ENCODE measurements at places on chromosomes 16 and 17.

GRCh38 chr16:67447508-67448076 is 16.7 kb downstream of the HSD11B2 start:
- no peak for DNase-seq

- DNase-seq: no peak
These were observed 362.4 kb upstream of the MAF start for GRCh38 chr16:79962962-79963361.

GRCh38 chr17:3318336-3318735 is 20.2 kb upstream of the OR3A1 start:
- no peak for DNase-seq

- DNase-seq: peak; percentile 55
These were observed 36.4 kb upstream of the CES5A start for GRCh38 chr16:55911616-55912015.

DNA sequence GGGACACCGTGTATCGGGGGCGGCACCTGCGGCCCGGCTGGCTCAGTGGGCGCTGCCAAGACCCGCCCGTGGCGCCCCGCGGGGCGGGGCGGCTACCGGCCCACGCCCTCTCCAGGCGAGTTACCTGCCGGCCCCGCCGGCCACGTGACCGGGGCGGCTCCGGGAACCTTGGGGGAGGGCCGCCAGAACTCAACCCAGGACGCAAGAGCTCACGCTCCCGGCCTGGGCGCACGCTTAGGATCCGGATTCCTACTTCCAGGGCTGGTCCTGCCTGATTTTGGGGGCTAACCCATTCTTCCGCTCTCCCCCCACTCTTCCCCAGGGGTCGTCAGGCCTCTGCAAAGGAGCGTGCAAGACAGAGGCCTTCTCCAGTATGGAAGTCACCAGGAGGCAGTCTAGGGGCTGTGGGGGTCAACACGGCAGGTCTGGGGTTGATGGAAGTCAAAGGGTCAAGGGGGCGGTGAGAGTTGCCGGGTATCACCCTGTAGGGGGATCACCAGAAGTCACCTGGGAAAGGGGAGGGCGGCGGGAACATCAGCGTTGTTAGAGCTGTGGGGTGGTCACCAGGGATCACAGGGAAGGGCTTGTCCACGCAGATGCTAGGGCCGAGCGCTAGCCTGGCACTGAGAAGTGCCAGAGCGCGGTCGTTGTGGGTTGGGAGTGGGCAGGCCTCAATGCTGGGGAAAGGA is 354 bp upstream of the ESRP2 start:
- no peak for DNase-seq

DNA sequence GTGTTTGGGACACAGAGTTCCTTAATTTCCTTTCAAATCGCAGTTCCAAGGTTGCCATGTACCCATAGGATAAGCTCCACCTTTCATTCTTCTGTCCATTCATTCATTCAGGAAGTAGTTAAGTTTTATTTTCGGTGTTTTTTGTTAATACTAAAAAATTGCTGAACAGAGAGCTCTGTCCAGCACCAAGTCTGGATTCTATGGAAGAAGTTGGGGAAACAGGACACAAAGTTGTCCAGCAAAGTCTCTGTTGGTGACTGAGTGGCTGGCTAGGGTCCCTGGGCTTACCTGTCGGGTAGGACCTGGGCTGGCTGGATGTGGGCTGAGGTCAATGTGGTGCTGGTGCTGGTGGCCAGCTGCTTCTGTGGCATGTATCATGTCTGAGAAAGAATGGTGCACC is 17.6 kb upstream of the CCL2 start:
- no peak for DNase-seq

All from vagina (tissue), 2 donors.